ENCODE measurements at places on chromosomes 12 and 14. TPM values are rescaled to one million over a fixed set of nuclear protein-coding genes. Genes with fewer than 3 reads are reported as not detected.
A peak's percentile ranks its signal among the peaks of the same experiment; 100 is the strongest.

The RBP5 gene
- not detected for total RNA-seq

The ZNF385A gene
- 12.7 TPM for total RNA-seq

The PTGER2 gene
- total RNA-seq: 2.1 TPM

The FGFR1OP2 gene
- 43.7 TPM for total RNA-seq

The USP44 gene
- total RNA-seq: 0.39 TPM

The CCDC196 gene
- total RNA-seq: not detected

The ORMDL2 gene
- 26.0 TPM for total RNA-seq

The PRR4 gene
- 4.4 TPM for total RNA-seq

The TAS2R50 gene
- total RNA-seq: 3.1 TPM

DNA sequence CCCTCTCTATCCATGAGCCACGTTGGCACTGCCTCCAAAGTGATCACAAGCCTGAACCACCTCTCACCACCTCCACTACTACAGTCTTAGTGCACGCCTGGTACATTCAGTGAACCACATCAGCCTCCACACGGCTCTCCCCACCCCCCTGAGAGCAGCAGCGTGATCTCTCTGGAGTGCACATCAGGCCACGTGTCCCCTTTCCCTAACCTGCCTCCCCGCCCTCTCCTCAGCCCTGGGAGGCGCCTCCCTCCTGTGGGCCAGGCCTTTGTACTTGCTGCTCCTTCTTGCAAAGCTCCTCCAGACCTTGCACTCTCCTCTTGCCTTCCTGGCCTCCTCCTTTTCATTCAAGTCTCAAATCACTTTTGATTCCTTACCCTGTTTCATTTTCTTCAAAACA is 49.8 kb downstream of the SLC6A12 start:
- DNase-seq: no peak

DNA sequence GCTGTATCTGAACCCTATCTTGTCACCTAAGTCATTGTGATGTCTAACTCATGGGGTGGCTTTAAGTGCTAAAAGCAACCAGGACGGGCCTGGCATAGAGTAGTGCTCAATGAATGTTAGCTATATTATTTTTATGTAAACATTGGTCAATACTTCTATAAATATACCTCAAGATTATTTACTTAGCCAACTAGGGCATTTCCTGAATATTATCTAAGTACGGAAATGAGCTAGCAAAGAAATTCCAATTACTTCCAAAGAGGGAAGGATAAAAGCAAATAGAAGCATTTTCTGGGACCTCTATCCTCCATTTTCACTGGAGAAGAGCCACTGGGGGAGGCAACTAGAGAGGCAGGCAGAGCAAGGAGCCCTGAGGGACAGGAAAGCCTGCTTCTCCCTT is 20.6 kb downstream of the CCDC92 start:
- no peak for DNase-seq

DNA sequence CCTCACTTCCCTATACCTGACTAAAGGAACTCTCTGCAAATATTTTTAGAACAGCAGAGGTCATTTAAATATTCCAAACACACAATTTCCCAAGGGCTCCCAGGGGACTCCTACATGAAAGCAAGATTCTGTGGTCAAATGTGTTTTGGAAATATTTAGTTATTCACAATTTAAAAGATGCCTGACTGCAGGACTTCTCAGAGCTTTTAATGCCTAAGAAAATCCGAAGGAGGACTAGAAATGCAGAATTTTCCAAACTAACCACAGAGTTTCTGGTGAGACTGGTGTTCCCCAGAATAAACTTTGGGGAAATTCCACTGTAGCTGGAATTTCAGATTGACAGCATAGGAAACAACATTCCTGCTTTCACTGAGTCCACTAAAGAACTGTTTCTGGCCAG is 84.8 kb upstream of the MAP1LC3B2 start:
- no peak for DNase-seq

DNA sequence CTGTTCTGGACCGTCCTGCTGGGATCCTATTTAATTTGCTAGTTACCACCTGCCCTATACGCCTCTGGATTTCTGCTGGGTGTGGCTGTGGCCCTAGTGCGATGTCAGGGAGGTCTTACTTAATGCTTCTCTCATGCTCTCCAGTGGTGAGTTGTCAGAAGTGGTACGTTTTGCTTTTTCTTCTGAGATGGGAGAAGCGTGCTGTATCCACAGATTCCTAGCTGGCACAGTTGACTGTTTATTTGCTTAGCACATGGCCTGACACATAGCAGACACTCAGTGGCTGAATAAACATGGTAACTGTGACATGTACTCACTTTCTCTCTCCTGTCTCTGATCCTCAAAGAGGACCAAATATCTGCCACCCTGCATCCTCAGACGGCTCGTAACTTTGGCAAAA is 107.3 kb downstream of the CACNA1C start:
- DNase-seq: no peak

GRCh38 chr14:38404616-38405015 is 148.7 kb upstream of the CLEC14A start:
- no peak for DNase-seq

DNA sequence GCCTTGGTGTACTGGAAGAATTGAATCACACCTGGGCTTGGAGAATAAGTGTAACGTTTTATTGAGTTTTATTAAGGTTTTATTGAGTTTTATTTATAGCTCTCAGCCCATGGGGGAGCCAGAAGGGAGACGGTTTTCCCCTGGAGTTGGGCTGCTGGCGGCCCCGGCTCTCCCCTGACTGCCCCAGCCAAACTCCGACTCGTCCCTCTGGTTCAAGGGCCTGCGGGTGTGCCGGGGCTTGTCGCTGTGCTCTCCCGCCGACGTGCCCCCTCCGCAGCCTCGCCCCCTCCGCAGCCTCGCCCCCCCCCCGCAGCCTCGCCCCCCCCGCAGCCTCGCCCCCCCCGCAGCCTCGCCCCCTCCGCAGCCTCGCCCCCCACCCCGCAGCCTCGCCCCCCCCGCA is 326.1 kb upstream of the RTL1 start:
- DNase-seq: peak; percentile 70

DNA sequence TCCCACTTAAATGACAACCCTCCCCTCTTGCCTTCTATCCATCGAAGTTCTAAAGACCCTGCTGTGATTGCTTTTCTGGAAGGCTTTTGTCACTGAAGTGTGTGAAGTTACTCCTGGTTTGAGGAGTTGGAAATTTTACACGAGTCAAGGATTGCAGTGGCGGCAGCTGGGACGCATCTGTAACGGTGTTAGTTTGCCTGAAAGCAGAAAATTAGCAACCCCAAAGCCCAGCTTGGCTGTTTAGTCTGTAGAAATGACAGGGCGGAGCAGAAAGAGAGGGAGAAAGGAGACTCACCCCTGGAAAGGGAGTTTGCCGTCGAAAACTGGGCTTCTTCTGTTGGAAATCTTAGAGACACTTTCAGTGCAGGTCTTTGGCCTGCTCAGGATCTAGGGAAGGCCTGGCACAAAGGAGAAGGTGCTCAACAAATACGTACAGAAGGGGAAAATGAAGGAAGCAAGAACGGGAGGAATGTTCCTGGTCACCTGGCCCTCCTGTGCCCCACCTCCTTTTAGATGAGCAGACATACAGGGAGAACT is 931 bp upstream of the MYF5 start:
- no peak for DNase-seq

- DNase-seq: no peak
These were observed 685 bp upstream of the MYL6B start for GRCh38 chr12:56151672-56152131.

DNA sequence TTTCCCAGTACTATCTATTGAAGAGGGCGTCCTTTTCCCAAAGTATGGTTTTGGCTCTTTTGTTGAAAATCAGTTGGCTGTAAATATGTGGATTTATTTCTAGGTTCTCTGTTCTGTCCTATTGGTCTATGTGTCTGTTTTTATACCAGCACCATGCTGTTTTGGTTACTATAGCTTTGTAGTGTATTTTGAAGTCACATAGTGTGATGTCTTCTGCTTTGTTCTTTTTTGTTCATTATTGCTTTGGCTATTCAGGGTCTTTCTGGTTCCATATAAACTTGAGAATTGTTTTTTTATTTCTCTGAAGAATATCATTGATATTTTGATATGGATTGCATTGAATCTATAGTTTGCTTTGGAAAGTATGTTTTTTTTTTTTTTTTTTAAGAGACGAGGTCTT is 67.4 kb downstream of the ERC1 start:
- DNase-seq: no peak

GRCh38 chr14:54207476-54208462 is 189.0 kb upstream of the CDKN3 start:
- no peak for DNase-seq

GRCh38 chr14:104802394-104803184 is 1.7 kb downstream of the ZBTB42 start:
- no peak for DNase-seq

- no peak for DNase-seq
These were observed 13.6 kb upstream of the TMED10 start for GRCh38 chr14:75190023-75190422.

GRCh38 chr14:50312734-50313054 is 570 bp downstream of the DMAC2L start:
- DNase-seq: no peak

GRCh38 chr14:89215531-89215930 is 201.5 kb downstream of the FOXN3 start:
- DNase-seq: no peak

GRCh38 chr14:51395361-51395849 is 155.4 kb downstream of the TMX1 start:
- DNase-seq: no peak

DNA sequence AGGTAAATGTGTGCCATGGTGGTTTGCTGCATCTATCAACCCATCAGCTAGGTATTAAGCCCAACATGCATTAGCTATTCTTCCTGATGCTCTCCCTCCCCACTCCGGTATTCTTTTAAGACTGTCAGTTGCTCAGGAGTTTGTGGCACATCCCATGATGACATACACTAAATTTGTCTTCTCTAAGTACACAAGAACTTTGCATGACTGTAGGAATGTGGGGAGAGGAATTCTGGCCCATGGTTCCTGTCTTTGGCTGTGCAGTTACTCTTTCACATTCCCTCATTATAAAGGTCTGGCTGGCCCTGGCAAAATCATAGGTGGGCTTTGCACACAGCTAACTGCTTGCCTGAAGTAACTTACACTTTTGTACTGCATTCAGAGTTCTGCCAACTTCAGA is 30.3 kb downstream of the HMGA2 start:
- no peak for DNase-seq

- DNase-seq: peak; percentile 91
These were observed at the start of gene CACNA1C for GRCh38 chr12:2052826-2053678. TSS of gene CACNA1C (plus strand) at chr12:2052987. CDS start at chr12:2053563, 576 bp downstream.

- no peak for DNase-seq
These were observed 87.4 kb upstream of the SLC38A2 start for GRCh38 chr12:46459861-46460545.

GRCh38 chr12:106601031-106601430 is 18.2 kb downstream of the RFX4 start:
- DNase-seq: no peak

DNA sequence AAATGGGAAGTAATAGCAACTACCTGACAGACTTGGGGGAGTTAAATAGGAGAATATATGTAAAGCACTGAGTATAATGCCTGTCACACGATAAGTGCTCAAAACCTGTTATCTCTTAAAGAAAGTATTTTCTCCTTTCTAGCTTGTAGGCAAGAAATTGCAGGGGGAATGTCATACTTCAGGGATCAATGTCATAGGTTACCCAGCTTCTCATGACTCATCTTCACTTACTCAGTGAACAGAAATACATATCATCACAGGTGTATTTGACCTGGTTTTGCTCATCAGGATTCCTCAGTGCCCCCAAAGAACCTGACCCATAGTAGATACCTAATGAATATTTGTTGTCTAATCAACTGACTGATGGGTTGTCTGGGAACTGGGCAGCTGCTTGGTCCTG is 285.0 kb upstream of the ATP2B1 start:
- DNase-seq: no peak

DNA sequence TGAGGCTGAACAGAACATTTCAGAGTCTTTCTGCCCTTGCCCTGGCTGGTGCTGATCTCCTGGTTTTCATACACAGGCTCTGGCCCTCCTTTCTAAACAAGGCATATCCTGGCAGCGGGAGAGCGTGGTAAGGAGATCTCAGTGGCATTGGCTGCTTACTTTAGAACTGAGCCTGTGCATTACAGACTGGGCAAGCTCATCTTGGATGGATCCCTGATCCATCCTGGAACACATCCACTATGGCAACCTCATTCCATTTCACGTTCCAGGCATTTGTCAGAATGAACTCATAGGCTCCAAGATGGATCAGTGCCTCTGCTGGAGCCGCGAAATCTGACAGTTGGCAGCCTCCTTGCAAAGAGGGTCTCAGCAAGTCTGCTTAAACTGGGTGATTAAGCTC is 224.5 kb upstream of the PELI2 start:
- DNase-seq: no peak

DNA sequence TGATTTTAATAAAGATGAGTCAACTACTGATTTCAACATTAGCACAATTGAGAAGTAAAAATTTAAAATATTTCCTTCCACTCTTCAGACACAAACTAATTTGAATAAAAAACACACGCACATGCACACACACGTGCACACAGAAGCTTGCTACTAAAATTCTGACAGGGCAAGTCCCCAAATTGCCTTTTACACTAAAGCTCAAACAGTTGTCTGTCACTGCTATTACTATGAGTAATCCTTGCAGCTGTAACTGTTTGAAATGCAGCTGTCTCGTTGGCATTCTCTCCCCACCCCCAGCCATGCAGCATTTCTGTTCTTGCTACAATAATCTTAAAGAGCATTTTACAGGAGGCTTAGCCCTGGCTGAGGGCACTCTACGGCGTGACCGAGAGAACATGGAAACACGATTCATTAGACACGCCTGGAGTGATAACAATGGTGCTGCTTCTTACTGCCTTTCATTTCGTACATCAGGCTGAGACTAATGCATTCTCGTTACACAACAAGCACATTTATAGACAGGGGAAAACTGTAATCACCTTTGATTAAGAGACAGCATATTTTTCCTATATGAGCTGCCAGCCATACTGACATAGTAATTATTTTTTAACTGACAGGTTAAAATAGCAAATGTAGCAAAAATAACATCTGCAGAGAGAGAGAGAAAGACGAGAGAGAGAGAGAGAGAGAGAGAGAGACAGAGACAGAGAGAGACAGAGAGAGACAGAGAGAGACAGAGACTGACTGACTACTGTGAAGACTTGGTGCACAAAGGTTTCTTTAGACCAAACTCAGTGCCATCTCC is 153.8 kb downstream of the MED13L start:
- DNase-seq: no peak

GRCh38 chr12:127133675-127134335 is 1133.2 kb upstream of the TMEM132C start:
- DNase-seq: no peak

DNA sequence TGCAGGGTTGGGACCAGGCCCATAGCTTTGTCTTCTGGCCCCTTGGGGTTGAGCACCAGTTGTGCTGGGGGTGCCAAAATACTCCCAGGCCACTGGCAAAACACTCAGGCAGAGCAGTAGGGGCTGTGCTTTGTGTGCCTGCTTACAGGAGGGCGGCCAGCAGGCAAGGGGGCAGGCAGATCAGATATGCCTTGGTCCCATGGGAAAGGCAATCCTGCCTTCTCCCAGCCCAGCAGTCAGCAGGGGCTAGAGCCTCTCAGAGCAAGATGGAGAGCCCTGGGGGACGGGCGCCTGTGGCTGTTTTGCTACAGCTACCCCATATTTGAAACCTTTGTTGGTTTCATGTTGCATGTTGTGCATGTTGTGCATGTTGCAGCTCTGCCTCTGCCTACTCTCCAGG is 36.2 kb upstream of the TMX1 start:
- DNase-seq: no peak

GRCh38 chr12:21337453-21337852 is 2.7 kb upstream of the SLCO1A2 start:
- DNase-seq: no peak

Data from osteocyte (in vitro differentiated cells).